Hematopoietic multipotent progenitor cell treated with erythropoietin and hydrocortisone succinate and interleukin-3 and kit ligand, for 15 days (in vitro differentiated cells): ENCODE measurements at places on chromosomes 4 and X.

DNA sequence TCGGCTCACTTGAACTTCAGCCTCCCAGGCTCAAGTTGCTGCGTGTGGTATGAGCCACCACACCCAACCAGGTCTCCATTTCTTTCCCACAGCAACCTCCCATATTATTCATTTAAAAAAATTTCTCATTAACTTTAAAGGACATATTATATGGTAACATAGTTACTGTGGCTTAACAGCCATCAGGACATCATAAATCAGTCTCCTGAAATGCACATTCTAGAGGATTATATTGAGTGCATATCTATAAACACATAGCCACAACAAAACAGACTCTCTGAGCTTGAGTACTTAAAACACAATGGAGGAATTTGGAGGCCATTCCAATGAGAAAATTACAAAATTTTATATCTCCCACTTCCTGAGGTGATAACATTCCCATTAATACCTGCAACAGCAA is 61.5 kb downstream of the CORIN start:
- DNase-seq: no peak

GRCh38 chrX:30270639-30271038 is 23.7 kb downstream of the MAGEB1 start:
- DNase-seq: no peak

DNA sequence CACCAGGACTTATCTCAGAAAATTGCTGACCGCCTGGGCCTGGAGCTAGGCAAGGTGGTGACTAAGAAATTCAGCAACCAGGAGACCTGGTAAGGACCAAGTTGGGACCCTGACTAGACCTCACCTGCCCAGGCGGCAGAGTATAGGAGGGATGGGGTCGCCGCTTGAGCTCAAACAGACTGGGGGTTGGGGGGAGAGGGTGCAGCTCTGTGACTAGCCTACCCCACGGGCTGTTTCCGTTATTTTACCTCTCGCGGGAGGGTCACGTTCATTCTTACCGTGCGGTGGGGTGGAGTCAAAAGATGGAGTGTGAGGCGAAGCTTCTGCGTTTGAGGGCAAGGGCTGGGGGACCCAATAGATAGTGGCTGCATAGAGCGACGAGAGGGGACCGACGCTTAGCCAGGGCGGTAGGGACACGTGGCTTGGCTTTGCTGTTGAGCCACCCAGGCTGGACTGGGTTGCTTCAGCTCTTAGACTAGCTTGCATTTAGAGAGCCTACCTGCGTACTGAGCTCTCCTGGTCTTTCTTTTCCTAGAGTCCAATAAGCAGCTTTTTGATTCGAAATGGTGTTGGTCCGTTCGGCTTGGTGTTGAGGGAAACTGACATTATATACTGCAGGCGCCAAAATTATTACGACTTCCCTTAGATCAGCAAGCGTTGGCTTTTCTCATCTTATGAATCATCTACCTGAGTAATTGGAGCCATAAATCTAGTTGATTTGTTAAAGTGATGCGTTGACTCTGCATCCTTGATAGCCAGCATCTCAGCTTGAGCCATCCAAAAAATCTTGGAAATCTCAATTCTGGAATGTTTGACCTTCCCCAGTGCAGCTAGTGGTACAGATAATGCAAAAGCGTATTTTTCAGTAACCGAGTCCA is 591 bp downstream of the PRPS1 start:
- peak; percentile 11 for DNase-seq

DNA sequence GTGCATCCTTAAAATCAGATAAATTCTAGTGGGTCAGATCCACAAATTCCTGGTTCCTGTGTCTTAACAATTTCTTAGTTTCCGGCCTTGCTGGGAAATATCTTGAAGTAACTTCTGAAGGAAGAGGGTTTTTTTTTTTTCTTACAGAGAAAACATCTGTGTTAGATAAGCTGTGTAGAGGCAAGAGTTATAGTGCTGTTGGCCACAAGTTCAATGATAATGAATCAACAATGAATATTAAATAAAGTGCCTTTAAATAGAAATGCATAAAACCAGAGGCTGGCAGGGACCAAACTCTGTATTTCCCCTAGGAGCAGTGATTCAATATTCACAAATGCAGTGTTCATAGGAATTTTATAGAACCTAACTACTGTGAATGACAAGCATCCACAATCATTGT is 711.9 kb upstream of the ATOH1 start:
- no peak for DNase-seq

GRCh38 chr4:144634978-144635747 is 10.8 kb upstream of the HHIP start:
- DNase-seq: no peak

DNA sequence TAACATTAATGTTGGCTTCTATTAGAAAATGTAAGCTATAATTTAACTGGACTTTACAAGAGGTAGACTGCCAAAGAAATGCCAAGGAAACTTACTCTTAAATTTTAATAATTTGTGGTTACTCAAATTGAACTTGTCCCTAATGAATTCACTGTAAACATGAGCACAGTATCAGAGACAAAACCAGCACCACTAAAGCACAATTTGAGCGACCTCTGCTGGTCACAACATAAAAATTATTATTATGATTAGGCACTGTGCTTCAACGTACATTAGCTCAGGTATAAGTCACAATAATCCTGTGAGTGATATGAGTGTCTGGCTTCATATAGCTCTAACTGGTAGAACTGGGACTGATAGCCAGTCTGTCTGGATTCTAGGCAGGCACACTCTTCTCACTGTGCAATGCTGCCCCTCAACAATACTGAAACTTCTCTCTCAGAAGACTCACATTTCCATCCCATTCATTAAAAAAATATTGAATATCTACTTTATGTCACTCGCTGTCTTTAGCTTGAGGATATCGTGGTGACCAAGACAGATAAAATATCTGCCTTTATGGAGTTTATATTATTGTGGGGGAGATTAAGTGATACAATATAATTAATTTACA is 8.0 kb downstream of the NUDT6 start:
- peak; percentile 64 for DNase-seq

DNA sequence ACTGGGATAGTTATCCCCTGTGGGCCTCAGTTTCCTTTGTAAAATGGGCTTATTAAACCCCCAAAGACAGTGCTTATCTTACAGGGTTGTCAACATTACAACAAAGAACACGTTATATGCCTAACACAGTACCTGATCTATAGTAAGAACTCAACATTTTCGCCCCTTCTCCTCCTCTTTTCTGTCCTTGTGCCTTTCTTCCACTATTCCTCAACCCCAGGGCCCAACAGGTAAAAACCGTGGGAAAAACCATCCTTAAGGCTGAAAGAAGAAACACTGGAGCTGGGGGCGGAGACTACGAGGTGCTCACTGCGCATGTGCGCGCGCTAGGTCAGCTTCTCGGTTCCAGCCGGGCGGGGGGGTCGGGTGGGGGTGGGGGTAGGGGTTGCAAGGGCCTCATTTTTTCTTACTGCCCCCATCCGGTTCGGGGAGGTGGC is 426 bp upstream of the XIAP start:
- peak; percentile 73 for DNase-seq

- no peak for DNase-seq
Measured at GRCh38 chr4:96240041-96240440, 400.1 kb downstream of the PDHA2 start.

- no peak for DNase-seq
Measured at GRCh38 chr4:26213317-26213716, 107.5 kb upstream of the RBPJ start.

- no peak for DNase-seq
Measured at GRCh38 chr4:576991-577498, 950 bp upstream of the TMEM271 start.

GRCh38 chrX:133674726-133675470 is 259.6 kb upstream of the GPC4 start:
- no peak for DNase-seq

DNA sequence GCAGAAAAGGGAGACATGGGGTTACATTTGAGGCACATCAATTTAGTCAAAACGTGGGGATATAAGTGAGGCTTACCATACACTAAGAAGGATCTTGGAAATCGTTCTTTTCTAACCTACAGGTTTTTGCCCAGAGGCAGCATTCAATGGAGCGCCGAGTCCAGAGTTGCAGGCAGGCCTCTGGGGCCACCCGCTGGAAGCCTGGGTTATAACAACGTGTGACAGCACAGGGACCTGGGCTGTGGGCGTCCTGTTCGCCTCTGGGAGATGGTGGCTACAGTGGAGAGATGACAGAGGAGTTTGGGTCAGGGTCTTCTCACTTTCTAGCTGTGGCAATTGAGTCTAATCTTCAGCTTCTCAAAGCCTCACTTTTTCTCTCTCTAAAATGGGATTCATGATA is 53.9 kb downstream of the ENPP6 start:
- no peak for DNase-seq

DNA sequence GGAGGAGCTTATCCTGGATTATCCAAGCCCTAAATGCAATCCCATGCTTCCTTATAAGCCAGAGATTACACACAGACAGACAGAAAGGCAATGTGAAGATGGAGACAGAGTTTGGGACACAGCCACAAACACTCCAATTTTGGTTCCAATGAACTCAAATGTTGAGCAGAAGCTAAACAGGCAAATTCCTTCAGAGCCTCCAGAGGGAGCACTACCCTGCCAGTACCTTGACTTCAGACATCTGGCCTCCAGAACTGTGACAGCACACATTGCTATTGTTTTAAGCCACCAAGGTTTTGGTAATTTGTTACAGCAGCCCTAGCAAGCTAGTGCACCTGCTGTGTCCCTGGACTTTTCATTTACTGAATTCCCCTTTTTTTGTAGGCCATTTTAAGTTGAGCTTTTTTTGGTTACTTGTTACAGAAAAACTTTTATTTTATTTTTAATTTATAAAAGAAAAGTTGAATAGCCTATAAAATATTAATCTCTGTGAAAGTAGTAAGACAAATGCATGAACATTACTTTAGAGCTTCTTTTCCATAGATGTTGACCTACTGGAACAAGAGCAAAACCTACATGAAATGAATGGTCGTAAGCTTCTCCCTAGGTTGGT is 33.4 kb upstream of the SRD5A3 start:
- peak; percentile 15 for DNase-seq

DNA sequence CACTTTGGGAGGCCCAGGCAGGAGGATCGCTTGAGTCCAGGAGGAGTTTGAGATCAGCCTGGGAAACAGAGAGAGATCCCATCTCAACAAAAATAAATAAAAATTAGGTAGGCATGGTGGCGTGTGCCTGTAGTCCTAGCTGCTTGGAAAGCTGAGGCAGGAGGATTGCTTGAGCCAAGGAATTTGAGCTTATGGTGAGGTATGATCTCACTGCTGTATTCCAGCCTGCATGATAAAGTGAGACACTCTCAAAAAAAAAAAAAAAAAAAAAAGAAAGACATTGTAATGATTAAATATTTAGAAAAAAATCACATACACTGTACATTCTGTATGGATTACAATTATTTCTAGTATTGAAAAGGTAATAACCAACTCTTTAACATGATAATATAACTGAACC is 87.1 kb downstream of the SLIT2 start:
- DNase-seq: no peak

GRCh38 chr4:16617435-16617834 is 281.0 kb downstream of the LDB2 start:
- no peak for DNase-seq
